NCI-H526 treated with DMSO at 0.1 percent for 48 hours (cell line): ENCODE measurements at places on chromosomes 1 and 21.
A peak's percentile ranks its signal among the peaks of the same experiment; 100 is the strongest.

DNA sequence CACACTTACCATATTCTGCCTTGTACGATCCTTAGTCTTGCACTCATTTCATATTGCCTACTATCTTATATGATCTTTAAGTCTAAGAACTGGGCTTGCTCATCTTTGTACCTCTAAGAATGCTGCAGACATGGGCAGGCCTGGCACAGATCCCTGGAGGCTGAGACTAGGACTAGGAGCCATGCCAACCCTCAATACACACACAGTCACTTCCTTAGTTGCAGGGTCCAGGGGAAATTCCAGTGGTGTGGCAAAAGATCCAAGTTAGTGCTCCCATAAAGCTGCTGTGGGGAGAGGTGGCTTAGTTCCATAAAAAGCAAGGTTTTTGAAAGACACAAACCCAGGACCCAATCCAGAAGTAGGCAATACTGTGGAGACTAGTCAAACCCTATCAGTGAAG is 59.9 kb downstream of the CYYR1 start:
- DNase-seq: no peak

GRCh38 chr1:11342621-11343032 is 69.6 kb downstream of the UBIAD1 start:
- no peak for DNase-seq

GRCh38 chr1:30466026-30466425 is 257.4 kb downstream of the MATN1 start:
- no peak for DNase-seq

- DNase-seq: no peak
Observed at GRCh38 chr1:20148571-20149500, 9.7 kb downstream of the PLA2G2F start.

DNA sequence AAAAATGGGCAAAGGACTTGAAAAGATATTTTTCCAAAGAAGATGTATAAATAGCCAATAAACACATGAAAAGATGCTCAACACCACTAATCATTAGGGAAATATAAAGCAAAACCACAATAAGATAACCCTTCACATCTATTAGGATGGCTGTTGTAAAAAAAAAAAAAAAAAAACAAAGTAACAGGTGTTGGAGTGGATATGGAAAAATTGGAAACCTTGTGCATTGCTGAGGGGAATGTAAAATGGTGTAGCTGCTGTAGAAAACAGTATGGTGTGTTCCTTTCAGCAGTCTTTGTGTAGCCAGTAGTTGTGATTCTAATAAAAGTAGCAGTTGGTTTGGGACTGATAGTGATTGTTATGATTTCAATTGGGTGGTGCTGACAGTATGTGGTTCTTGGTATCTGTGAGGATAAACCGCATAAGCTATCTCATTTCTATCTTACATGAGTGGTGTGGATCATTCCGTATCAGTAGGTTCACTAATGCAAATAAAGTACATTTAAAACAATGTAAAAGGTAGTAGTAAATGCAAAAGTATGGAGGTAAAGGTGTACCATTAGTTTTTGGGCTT is 19.9 kb downstream of the MAN1A2 start:
- DNase-seq: no peak

- DNase-seq: no peak
Observed at GRCh38 chr1:27436204-27437159, 44.1 kb downstream of the GPR3 start.

DNA sequence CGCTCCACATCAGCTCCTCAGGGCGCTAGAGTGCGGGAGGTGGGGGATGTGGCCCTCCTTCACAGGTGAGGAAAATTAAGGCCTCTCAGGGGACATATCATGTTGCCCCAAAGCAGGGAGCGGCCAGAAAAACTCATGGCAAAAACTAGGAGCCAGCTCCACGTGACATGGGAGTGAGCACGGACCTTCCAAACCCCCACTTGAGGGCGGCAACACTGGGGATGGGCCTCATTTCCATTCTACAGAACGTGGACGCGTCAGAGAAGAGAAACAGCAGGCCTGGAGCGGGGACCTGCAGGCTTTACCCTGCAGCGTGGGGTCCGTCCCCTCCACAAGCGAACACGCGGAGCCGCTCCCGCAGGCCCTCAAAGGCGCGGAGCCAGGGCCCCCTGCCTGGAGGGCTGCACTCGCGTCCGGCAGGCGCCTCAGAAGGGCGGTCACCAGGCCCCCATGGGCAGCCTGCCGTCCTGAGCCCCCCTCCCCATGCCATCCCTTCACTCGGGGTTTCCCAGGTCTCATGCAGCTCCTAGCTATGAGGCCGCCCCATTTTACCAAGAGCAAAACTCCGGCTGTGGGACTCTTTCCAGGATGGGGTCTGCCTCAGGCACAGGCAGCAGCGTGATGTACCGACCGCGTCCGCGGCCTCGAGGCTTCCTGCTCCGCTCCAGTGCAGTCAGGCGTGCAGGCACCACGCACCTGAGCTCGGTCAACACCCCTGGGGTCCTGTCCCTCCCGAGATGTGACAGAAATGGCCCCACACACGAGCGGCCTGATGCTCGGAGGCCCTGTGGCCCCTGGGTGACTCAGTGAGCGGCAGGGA is 5.5 kb downstream of the CFAP410 start:
- no peak for DNase-seq

GRCh38 chr1:29900712-29901111 is 664.4 kb downstream of the PTPRU start:
- DNase-seq: no peak

- DNase-seq: no peak
Observed at GRCh38 chr1:9248341-9249262, 14.0 kb downstream of the H6PD start.

DNA sequence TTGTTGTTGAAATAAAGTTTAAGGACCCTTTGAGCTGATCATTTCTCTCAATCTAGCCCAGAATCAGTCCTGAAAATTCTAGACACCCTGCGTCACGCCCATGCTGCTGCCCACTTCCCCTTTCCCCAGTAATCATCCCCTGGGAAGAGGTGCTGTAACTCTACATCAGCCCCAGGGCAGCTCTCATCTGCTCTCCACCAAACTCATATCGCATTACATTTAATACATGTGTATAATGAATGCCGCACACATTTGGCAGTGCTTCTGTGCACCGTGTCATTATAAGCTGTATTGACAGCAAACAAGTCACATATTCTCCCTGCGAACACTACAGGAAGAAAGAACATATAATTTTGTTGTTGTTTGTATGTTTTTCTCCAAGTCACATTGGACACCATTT is 539.7 kb upstream of the DAB1 start:
- DNase-seq: peak; percentile 11

GRCh38 chr1:219472596-219472995 is 140.3 kb downstream of the ZC3H11B start:
- DNase-seq: no peak

- no peak for DNase-seq
Observed at GRCh38 chr1:95622609-95623008, 388.6 kb downstream of the RWDD3 start.

- no peak for DNase-seq
Observed at GRCh38 chr1:56434740-56435139, 144.6 kb downstream of the PLPP3 start.

DNA sequence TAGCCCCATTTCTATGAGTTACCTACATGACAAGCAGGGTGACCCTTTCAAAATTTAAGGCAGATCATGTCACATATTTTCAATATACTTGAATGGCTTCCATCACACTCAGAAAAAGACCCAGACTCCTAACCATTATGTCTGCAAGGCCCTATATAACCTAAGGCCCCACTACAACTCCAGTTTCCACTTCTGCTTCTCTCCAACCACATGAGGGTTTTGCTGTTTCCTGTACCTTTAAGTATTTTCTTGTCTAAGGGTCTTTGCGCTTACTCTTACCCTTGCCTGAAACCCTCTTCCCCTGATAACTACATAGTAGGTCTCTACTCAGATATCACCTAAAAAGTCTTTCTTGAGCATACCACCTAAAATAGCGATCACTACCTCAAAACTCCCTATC is 46.1 kb downstream of the SGIP1 start:
- DNase-seq: no peak
